ENCODE measurements at places on chromosomes 3 and 15. TPM values are rescaled to one million over a fixed set of nuclear protein-coding genes. Genes with fewer than 3 reads are reported as not detected.

ANKDD1A gene
- 4.5 TPM for total RNA-seq

DNA sequence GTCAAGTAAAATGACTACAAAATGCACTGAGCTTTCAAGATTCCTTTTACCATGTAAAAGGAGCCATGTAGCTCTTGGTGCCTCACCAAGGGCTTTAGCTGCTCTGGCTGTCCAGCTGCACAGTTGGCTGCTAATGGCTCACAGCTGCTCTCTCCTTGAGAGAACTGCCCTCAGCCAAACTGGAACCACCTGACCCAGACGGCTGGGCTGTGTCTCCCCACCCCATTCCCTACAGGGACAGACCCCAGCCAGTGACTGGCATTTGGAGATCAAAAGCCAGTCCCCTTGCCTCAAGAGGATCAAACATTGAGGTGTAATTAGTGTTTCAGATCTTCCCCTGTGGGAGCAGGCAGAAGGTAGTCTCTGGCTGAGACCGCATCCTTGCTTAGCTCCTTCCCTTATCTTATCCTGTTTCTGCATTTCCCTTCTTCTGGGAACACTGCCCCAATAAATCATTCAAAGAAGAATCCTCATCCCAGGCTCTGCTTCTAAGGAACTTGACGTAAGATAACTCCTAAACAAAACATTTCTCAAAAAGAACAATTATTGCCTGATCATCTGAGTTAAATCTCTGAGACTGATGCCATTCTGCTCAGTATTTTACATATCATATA, 28.6 kb upstream of the UBE2E2 start:
- no peak for DNase-seq

- no peak for DNase-seq
Observed at GRCh38 chr3:157128771-157129681, 30.9 kb downstream of the CCNL1 start.

DNA sequence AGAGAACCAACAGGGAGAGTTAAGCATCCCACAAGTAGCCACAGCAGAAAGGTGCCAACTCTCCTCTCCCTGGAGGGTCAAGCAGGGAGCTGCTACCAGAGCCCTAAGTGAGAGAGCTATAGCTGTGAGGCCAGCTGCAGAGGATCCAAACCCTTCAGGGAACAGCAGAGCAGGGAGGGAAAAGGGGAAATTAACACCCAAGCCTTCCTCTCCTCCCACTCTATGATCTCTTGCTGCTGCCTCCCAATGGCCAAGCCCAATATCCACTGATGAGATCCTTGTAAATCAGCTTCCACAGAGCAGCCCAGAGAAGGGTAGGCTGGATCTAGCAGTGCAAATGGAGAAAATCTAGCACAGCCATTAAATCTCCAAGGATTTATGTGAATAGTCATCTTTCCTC, 68.2 kb upstream of the THBS1 start:
- no peak for DNase-seq

IL20RB gene
- total RNA-seq = 0.58 TPM

DNA sequence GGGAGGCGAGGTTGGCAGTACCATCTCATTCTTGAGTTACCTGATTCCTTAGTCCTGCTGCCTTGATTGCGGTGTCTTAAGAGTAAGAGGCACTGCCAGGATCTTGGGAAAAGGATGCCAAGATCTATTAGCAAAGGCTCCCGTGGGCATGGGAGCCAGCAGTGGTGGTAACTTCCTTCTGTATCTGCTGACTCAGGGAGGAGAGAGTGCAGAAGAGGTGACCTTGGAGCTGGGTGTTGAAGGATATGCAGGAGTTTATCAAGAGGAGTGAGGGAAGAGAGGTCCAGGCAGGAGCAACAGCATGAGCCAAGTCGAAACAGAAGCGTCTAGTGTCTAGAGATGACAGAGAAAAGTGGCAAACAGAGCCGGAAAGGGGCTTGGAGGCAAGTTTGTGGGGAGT, 4.5 kb downstream of the MESP2 start:
- no peak for DNase-seq

DNA sequence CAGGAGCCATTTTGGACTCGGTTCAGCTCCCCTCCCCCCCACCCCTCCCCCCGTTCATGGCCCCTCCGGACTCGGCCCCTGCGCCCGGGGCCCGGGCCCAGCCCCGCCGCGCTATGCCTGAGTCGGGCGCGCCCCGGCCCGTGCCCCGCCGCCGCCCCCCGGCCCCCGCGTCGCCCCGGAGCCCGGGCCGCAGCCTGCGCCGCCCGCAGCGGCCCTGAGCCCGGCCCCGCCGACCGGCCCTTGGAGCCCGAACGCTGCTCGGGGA, 155 bp downstream of the ACVR2B start:
- no peak for DNase-seq

DPH3 gene
- total RNA-seq = 15.4 TPM

RAB6B gene
- not detected for total RNA-seq

- DNase-seq = no peak
Observed at GRCh38 chr3:141421639-141422319, 53.5 kb downstream of the ZBTB38 start.

CLRN1 gene
- total RNA-seq = not detected

DNA sequence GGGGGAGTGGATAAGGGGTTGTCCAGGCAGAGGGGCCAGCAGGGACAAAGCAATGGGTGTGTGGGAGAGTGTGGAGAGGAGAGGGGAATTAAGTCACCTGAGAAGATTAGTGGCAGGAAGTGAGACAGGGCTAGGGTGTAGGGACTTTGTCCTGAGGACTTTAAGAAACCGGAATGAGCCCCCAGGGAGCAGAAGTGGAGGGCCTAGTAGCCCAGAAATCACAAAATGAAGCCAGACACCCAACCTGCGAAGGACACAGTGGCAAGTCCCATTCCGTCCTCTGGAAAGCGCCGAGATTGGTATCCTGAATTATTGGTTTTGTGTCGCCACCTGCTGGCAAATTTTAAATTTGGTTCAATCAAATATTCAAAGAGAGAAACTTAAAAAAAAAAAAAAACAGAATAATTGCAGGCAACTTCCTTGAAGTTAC, 78.0 kb upstream of the SLC25A36 start:
- DNase-seq = peak; percentile 44

- no peak for DNase-seq
Observed at GRCh38 chr3:123198372-123198771, 3.4 kb upstream of the SEC22A start.
